ENCODE measurements at places on chromosomes 2 and 18.

DNA sequence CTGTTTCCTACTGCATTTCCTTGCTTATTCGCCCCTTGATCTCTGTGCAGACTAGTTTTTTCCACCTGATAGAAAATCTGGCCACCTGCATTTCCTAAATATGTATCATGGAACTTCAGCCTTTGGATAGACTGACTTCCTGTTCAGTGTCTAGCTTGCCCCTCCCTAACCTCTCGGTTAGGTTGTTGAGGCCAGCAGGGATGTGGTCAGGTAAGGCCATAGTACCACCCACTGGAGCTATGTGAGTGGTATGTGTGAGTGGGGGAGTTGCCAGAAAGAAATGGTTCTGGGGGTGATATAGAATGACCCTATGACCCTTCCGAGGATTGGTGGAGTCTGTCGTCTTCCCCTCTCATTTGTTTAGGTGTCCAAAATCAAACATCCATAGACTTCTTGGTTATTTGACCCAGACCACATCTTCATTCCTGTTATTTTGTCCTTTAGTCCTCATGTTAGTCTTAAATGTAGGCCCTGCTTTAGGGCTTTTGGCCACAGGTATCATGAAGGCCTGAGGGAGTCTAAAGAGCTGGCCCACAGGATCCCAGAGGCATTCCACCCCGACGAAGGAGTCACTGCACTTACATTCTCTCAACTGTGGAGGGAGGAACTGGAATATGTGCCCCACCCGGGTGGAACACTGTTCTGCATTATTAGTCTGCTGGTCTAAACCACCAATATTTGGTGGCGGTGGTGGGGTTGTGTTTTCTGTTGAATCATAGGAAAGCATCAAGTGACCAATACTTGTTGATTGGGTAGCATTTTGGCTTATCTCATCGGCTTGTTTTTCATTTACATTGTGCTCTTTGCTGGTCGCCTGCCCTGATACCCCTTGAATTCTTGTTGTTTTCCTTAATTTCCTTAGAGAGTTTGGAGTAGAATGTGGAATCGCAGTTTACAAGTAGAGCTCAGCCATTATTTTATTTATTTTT, 21.9 kb downstream of the CAB39 start:
- no peak for DNase-seq

DNA sequence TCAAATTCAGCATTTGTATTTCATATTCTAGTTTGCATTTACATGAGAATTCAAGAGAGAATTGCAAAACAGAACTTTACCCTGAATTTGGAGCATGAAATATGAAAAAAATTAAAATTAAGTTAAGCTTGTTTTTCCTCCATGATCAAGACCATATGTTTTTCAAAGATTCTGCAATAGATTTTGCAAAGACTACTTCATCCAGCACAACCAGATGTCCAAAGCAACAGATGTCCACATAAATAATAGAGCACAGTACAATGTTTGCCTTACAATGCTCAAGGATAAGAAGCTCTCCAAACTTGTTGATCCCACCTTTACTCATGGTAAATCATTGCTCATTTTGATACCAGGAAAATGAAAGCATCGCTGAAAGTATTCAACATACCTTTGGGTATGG, 25.6 kb downstream of the FAP start:
- no peak for DNase-seq

DNA sequence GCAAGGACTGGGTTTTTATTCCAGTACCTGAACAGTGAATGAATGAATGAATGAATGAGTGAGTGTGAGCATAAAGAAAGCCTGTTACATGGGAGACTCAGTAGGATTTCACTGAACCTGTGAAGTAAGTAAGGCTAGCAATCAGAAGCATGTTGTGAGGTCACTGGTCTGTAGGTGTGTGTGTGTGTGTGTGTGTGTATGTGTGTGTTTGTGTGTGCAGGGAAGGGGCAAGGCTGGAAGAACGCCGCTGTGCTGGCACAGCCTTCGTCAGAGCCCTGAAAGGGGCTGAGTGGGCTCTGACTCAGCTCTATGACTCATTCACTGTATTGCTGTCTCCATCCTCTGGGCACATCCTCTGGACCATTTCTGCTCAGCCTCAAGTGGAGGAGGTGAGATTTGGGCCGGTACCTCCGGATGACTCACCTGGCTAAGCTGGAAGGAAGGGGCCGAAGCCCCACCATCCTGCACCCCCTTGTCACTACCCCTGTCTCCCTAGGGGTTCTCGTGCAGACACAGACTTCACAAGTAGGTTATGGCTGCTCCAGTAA, 51.4 kb upstream of the MRPL33 start:
- DNase-seq = no peak

- no peak for DNase-seq
Measured at GRCh38 chr2:148966438-148966758, 72.1 kb upstream of the LYPD6B start.

DNA sequence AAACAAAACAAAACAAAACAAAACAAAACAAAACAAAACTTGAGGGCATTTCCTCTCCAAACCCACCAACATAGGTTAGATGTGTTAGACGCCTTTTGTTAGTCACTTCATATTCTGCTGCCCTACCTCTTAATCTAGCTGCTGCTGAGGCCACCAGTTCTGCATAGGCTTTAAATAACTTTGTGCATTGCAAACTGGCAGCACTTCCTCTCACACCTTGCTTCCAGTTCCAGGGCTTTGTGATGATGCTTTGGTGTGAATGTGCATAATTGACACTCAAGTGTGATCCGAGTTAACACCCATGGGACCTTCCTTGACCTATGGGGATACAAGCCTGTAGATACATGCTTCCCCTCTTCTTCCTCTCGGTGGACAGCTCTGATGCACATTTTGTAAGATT, 2.3 kb upstream of the SERPINB11 start:
- no peak for DNase-seq

DNA sequence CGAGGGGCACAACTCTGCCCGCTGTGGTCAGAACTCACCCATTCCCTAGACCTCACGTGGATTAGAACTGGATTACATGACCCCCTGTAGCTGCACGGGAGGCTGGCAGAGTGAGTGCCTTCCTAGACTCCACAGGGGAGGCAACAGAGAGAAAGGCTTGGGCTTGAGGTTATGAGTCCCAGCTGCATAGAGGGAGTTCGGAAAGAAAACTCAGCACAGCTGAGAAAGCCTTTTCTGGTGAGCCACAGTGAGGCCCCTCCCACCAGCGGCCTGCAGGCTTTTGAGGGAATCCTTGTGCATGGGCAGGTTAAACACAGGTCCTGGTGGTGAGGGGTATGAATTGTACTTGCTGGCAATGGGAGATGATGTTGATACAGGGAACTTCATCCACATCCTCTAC, 217.3 kb downstream of the FHOD3 start:
- no peak for DNase-seq

DNA sequence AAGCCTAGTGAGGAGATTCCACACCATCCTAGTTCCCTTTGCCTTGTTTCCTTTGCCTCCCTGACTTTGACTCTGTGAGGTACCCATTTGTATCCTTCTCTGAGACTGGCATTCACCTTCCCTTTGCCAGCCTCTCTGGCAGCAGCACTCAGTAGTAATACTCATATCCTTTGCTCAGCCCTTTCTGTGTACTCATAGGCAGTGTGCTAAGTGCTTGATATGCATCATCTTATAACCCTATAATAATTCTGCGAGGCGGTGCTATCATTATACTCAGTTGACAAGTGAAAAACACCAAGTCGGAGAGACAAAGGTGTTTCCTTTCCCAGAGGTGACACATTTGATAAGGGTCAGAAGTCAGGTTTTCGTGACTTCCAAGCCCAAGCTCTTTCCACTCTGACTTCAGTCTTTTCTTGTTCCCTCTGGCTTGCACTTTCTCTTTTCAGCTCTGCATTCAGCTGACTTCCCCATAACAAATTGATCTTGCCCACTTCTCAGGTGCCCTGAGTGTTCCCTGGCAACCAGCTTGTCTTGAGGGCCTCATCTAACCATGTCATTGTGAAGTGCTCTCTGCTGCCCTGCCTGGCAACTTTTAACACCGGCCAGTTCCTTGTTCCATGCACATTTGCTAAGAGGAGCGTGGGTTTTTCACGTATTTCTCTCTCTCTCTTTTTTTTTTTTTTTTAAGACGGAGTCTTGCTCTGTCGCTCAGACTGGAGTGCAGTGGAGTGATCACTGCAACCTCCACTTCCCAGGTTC, 94.5 kb upstream of the UPP2 start:
- DNase-seq = no peak

DNA sequence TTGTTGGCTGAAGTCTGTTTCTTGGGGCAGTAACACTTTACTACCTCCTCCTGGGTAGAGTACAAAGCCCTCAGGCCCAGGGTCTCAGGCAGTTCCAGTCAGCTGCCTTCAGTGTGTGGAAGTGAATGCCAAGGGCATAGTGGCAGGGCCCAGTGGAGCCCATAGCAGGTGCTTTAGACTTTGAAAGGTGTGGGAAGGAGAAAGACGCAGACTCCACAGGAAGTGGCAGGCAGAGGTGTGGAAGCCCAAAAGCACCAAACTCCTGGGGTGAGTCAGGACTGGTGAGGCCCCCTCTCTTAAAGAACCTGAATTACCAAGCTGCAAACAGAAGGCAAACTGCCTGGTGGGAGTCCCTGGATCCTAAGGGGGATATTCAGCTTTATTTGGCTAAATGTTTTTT, 45.3 kb downstream of the ADAM23 start:
- no peak for DNase-seq

- DNase-seq = no peak
Measured at GRCh38 chr2:156907806-156908205, 349.7 kb upstream of the GALNT5 start.

DNA sequence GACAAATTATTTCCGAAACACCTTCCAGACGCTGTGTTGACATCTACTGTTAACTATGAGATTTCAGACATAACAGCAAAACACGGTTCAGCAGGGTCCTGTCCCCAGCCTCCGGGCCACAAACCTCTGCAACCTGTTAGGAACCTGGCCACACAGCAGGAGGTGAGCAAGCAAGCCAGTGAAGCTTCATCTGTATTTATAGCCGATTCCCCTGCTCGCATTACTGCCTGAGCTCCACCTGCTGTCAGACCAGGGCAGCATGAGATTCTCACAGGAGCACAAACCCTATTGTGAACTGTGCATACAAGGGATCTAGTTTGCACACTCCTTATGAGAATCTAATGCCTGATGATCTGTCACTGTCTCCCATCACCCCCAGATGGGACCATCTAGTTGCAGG, 31.1 kb downstream of the NDUFA10 start:
- no peak for DNase-seq

- DNase-seq = no peak
Measured at GRCh38 chr2:169736902-169737301, 3.3 kb downstream of the KLHL23 start.

GRCh38 chr2:96484091-96484490, 21.1 kb downstream of the NEURL3 start:
- no peak for DNase-seq

DNA sequence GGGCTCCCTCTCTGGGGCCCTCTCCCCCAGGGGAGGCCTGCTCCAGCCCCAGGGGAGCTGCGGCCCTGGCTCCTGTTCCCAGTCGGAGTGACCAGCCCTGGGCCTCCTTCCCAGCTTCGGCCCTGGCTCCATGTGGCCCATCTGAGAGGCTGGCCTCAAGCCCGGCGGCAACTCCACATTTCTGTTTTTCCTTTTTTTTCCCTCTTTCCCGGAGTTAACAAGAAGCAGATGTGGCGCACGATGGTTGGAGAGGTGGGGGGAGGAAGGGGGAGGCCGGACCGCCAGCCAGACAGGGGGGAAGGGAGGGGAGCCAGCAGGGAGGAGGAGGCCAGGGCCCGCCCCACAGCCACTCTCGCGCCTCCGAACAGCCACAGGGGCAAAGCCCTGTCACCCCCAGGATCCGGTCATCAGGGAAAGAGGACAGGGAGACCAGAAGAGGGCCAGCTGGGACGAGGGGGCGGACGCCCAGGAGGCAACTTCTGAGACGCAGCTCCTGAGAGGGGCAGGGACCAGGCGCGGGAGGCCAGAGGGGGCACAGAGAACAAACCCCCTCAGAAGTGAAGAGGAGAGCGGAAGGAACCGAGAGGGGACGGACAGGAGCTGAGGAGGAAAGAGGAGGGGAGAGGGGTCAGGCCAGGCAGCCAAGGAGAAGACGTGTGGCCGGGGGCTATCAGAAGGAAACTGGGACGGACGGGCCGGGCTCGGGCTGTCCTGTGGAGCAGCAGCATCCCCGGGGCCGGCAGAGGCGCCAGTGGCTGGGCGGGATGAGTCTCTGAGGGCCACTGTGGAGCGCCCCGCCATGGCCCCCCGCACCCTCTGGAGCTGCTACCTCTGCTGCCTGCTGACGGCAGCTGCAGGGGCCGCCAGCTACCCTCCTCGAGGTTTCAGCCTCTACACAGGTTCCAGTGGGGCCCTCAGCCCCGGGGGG, at the start of gene EMILIN1:
EMILIN1 (plus strand) TSS at position 349 of the 928 bp plus-strand sequence; CDS start at position 800, 451 bp downstream.
- DNase-seq = no peak

- no peak for DNase-seq
Measured at GRCh38 chr2:18467749-18468360, 92.6 kb downstream of the RDH14 start.

DNA sequence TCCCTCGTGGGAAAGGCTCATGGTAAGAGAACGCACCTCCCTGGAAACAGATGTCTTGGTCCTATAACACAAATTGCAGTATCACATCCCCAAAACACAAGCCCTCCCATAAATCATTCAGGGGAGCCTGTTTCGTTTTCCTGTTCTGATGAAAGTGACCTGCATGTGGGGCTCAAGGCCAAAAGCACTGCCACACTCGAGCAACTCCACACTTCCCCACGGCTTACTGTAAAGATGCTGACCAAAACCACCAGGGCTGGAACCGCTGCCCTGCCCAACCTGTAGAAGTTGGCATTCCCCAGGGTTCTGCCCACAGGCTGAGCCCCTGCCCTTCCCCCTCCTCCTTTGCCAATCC, 139.7 kb downstream of the BCL11A start:
- DNase-seq = no peak

DNA sequence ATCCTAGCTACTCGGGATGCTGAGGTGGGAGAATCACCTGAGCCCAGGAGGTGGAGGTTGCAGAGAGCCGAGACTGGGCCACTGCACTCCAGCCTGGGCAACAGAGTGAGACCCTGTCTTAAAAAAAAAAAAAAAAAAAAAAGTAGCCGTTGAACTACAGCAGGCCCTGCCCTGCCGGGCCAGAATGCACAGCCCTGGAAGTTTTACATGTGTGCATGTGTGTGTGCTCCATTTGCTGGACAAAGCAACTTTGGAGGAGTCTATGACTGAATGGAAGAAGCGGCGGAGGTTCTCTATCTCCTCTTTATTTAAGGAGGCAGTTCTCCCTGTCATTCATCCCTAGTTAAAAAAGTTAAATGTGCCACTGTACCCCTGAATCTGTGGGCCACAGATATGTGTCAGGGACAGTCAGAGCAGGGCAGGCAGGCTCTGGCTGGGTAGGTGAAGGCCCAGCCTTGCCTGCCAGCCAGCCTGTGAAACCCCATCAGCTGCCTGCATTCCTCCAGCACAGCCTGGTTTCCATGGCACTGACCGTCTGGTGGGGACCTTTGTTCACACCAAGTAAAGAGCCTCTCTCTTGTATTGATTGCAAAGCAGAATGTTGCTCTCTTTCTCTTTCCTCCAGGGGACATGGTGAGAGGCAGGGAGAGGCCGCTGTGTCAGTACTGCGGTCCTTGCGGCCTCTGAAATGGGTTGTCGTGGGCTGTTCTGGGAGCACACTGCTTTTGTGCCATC, 10.9 kb downstream of the LIPG start:
- no peak for DNase-seq

DNA sequence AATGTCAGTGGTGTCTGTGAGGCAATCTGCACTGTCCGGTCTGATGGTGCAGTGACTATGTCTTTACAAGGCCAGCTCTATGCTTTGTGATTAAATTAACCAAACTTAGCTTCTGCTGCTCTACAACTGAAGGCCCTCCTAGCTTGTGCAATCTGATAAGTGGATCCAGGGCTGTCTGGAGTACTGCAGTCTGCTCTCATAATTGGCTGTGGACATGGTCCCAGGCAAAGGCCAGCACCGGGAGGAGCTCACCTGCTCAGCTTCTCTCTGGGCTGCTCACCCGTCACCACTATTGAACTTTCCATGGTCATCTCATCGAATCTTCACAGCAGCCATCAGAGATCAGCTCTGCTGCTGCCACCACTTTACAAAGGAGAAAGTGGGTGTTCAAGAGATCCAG, 13.0 kb upstream of the APCDD1 start:
- no peak for DNase-seq

Data from CD4-positive, alpha-beta T cell treated with Interleukin-12 subunit alpha and Interleukin-12 subunit beta, for 1 hour (primary cell).